ENCODE measurements at places on chromosomes 3 and 15.

DNA sequence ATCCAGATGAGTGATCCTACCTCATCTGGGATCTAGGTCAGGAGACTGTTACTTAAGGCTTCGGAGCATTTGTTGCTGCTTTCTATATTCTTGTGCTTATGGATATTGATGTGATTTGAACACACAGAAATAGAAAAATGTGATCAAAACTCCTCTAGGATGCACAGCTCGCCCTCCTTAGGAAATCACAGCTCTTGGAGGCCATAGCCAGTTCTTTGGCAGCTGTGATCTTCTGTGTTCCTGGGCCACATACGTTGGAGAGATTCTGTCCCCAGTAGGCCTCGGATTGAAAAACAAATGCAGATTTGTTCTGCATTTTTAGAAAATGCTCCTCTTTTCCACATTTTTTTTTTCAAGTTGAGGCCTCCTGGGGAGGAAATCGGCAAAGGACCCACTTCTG is 437.4 kb upstream of the THBS1 start:
- DNase-seq: no peak

DNA sequence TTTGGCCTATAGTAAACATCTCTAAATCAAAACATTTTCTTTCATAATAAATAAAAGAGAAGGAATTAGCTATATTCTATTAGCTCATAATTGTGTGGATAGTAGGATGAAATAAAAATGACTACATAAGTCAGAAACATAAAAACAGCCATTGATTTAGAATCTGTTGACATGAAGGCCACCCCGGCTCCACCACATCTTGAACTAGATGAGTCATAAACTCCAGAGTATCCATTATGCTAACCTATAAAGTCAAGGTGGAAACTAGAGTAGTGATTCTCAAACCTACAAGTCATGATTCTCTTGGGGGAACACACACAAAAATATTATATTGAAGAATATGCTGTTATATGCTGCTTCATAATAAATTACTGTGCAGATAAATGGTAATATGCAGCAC is 831.0 kb downstream of the TUSC7 start:
- no peak for DNase-seq

DNA sequence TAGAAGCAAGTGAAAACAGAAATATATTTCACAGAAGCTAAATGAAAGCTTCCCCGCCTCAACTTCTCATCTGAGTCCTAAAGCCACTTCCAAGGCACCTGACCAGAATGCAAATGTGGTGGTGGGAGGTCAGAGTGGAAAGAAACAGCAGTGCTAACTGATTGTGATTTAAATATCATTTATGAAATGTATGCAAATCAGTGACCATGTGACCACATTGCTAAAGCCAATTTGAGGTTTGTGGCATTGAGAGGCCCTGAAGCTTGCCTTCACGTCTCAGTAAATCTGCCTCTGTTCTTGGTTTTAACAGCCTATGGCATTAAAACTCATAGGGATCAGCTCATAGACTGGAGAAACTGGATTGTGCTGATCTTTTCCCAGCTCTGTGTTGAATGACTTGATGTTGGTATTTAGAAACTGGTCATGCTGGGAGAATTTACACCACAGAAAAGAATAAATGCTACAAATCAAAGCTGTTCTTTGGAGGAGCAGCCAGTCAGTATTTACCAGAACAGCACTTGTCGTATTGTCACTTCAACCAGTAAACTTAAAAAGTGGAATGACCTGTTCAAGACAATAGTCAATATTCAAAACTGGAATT is 481.4 kb upstream of the ALCAM start:
- DNase-seq: no peak

GRCh38 chr3:62592408-62592807 is 219.1 kb upstream of the FEZF2 start:
- DNase-seq: no peak

DNA sequence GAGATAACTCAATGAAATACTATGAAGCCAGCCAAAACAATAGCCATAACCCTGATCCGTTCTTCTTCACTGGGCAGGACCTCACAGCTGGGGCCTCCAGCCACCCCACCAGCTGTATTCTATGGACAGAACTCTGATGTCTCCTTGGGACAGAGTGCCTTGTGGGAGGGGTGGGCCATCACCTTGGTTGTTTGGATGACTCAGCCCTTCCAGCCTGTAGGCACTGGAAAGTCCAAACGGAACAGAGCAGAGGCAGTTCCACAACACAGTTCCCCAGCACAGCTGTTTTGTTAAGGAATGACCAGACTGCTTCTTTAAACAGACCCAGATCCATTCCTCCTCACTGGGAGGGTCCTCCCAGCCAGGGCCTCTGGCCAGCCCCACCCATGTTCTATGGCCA is 31.9 kb upstream of the ZBED2 start:
- no peak for DNase-seq

- DNase-seq: no peak
Measured at GRCh38 chr15:57646087-57646486, 54.4 kb downstream of the MYZAP start.

DNA sequence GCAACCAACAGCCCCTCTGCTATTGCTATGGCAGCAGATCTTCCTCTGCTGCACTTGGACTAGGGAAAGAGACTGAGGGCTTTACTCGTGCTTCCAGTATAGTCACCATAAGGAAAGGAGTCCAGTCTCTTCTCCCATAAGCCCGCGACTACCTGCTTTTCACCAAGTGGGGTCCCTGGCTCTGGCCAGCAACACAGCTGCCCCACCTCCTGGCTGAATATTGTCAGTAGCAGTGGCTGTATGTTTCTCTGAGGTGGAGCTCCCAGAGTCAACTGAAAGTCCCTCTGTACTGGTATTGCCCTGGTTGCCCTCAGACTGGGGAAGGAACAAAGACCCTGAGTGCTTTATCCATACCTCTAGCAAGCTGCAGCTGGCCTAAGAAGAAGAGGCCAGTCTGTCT is 719.6 kb downstream of the SQOR start:
- DNase-seq: no peak

DNA sequence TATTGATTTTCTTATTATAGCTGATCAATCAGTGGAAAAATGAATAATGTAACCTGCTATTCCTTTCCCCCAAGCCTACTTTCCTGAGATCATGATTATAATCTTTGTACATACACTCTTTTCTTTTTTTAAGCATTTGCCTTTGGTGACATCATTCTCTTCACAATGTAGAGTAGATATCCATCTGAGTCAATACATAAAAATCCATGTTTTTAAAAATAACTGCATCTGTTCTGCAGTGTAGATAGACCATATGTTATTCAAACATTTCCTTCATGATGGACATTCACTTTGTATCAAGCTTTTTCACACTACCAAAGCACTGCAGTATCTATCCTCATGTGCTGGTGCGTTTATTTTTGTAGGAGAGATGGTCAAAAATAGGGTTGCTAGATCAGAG is 211.1 kb downstream of the PTPRG start:
- no peak for DNase-seq

DNA sequence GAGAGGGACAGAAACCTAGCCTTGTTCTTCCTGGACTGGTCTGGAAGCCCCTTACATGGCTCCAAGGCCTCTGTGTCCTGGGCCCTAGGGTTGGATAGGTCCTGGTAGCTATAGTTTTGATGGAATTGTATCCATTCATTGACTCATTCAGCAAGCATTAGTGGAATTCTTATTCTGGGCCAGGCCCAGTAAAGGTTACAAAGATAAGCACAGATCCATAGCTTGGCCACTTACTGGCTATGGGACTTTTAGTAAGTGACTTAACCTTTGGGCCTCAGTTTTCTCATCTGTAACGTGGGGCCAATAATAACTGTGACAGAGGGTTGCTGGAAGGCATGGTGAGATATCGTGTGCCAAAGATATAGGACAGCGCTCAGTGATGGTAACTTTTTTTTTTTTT is 13.6 kb upstream of the DAG1 start:
- DNase-seq: no peak

GRCh38 chr15:40313531-40314398 is 6.0 kb upstream of the PLCB2 start:
- peak; percentile 53 for DNase-seq

DNA sequence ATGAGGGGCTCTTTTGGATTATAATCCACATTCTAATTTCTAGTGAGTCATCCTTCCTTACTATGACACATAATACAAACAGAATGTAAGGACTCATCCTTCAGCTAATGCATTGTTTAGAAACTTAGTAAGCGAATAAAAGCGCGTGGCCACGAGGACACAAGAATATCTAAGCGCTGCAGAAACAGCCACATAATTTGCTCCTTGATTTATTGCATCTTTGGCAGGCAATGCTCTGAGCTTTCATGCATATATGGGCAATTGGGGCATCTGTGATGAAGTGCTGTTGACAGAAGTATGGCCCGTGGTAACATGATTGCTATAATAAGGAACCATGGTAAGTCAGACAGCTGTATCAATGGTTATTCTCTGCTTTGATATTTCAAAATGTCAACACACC is 191.3 kb upstream of the ZNF385D start:
- no peak for DNase-seq

DNA sequence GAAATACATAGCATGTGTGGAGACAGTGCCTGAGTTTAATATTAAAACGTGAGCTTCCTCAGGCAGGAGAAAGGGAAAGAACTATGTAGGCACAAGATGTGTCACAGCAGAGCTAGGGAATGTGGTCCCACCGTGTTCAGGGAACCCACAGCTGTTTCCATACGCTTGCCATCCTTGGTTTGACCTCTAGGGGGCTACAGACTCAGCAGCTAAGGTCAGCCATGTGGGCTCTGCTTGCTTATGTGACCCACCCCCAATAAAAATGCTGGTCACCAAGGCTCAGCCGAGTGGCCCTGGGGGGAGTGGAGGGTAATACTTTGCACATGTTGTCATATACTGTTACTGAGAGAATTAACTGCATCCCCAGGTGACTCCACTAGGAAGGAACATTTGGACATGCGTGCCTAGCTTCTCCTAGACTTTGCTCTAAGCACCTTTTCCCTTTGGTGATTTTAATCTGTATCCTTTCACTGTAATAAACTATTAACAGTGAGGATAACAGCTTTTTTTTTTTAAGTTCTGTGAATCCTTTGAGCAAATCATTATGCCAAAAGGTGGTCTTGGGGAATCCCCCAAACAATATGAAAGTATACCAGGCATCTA is 3.3 kb downstream of the TUBGCP5 start:
- DNase-seq: peak; percentile 78

DNA sequence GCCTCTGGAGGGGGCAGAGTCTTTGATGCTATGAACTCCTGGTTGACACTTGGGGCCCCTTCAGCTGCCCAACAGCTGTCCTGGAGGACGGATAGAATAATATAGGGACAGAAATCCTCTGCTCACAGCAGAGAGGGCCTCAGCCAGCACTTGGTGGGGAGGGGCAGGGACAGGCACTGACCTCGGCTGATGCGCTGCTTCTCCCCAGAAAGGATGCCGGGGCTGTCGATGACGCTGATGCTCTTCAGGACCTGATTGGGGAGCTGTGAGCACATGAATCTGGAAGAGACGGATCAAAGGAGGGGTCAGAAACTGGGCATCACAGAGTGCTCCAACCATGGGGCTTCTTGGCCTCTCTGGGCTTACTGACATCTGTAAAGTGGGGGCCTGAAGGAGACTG is 29.5 kb downstream of the EHD4 start:
- DNase-seq: no peak

- no peak for DNase-seq
Measured at GRCh38 chr3:161793194-161793930, 296.8 kb downstream of the OTOL1 start.

DNA sequence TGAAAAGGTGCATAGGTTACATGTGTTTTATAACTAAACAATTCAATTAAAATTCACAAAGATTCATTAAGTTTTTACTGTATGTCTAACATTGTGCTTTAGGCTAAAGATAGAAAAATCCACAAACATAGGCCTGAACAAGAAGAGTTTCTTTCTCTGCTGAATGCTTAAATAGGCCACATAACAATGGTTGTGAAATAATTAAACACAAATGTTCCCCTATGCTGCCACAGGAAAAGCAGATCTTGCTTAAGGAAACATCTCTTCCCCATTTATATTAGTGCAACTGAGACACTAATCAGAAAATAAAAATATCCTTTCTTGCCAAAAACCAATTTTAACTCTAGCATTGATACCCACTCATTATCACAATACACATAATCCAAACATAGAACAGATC is 725.4 kb upstream of the DPPA4 start:
- DNase-seq: no peak

DNA sequence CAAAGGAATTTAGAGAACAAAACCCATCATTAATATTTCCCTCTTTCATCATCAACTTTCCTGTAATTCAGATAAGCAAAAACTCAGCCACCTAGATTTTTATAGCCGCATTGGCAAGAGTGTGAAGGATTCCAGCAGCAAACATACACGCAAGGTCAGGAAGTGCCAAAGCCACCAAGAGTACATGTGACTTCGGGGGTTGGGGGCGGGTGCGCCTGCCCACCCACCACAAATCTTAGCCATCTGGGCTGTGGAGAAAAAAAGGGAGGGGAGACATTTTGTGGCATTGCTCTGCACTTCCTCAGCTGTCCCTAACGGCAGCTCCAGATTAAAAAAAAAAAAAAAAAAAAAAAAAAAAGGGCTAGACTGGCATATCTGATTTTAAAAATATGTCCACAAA is 148.4 kb downstream of the TNIK start:
- DNase-seq: no peak

DNA sequence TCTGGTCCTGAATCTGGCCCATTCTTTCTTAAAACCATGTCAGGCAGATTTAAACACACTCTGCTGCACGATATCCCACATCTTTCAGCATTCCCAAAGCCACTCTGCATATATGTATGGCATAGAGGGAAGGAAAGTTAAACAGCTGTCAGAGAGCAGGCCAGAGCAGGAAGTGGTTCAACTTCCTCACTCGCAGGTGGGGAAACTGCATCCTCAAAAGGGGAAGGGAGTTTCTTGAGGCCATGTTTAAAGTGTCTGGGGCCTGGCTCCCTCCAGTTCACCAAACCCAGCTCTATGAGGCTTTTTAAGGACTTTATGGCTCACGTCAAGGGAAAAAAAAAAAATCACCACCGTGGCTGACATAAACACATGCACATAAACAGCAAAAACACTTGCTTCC is 123.1 kb downstream of the OPA1 start:
- no peak for DNase-seq

DNA sequence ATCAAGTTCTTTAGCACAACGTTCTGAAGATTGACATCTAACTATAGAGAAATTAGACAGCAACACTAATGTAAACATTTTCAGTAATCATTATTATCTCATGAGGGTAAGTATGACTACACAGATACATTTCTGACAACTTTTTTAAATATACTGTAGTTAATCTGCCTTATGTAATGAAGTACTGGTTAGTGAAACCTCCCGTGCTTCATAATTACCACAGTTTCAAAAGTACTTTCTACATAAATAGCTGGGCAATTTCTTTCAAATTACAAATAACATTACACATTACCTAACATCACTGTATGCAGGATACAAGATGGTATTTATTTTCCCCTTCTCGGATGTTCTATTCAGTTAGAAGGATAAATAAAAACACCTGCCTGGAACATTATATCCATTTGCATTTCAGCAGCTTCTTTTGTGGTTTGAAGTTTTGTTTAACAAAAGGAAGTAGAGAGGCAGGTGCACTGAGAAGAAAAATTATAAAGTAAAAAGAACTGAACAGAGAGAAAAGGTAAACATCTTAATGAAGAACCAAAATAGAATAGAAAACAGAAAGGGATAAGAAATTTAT is 1241.5 kb upstream of the GBE1 start:
- DNase-seq: no peak

GRCh38 chr3:162368417-162368816 is 871.8 kb downstream of the OTOL1 start:
- no peak for DNase-seq

Data from BE2C (cell line).